Activated naive CD4-positive, alpha-beta T cell treated with anti-CD3 and anti-CD28 coated beads, Interleukin-2, amount 10 ng/mL, durations not matched to agents 7 days and 5 days (primary cell): ENCODE measurements at places on chromosomes 2 and 18.

- DNase-seq, result no peak
These were observed 204.1 kb downstream of the CTIF start for GRCh38 chr18:48742706-48743475.

GRCh38 chr2:112889976-112890375, 21.0 kb upstream of the IL37 start:
- no peak for DNase-seq

GRCh38 chr2:46701152-46701551, 214.5 kb downstream of the MCFD2 start:
- no peak for DNase-seq

GRCh38 chr2:152453129-152453911, 118.3 kb downstream of the FMNL2 start:
- DNase-seq, result no peak

DNA sequence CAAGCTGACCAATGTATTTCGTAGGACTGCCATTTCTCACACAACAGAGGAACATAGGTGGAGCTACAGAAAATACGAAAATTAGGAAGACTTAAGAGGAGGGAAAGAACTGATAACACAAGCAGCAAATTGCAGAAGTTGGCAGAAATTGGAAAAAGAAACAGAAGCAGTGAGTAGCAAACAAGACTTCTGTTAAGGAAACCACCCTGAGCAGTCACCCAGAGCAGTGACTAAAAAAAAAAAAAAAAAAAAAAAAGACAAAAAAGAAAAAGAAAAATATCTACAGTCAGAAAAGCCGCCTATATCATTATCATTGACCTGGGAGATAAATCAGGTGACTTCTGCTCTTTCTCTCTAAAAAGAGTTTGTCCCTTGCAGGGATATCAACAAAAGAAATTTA, 21.4 kb downstream of the STK17B start:
- DNase-seq, result no peak

DNA sequence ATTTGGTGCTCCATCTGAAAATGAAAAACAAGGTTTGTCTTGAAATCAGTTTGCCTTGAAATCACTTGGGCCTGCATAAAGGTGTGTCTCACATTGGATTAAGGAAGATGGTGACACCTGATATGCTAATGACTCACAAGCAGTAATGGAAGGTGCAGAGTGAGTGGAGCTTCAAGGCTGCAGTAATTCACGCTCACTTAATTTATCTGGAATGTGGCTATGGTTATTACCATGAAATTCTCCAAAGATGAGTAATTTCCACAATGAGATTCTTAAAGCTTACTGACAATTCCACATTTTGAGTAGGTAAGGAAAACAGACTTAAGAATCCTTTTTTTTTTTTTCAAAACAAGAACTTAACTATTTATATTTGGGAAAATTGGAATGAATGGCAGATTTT, 156.8 kb downstream of the PAX3 start:
- DNase-seq, result no peak
